ENCODE measurements at places on chromosomes 1 and 21.
A peak's percentile ranks its signal among the peaks of the same experiment; 100 is the strongest.

DNA sequence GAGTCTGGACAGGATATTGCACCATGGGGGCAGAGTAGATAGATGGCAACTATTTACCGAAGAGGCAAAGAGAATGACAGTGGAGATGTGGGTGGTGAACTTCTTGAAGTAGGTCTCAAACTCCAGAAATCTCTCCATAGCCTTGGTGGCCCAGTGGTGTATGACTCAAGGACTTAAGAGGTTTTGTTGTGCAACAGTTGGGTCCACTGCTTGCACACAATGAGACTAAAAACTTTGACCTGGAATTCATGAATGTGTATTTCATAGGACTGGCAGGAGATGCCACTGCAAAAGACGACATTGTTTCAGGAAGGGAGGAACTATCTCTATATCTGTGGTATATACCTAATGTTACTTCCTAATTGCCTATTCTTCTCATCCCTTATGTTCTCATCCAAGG is 75.9 kb downstream of the ZSCAN20 start:
- DNase-seq: no peak

GRCh38 chr1:194117582-194117981 is 931.2 kb upstream of the B3GALT2 start:
- no peak for DNase-seq

DNA sequence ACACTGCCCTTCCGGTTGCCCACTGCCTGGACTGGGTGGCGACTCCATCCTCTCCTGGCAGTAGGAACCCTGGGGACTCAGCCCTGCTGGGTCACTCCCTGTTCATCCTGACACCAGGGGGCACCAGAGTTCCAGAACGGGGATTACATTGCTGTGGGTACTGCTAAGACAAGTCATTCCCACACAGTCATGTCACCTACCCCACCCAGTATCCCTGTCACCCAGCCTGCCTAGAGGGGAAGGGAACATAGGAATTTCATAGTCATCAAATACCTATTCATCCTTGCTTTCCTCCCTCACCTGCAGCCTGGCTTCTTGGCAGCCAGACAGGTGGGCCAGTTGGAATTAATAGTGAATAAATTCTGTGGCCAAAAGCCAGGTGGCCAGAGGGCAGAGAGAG is 9.8 kb upstream of the SFN start:
- peak; percentile 66 for DNase-seq

DNA sequence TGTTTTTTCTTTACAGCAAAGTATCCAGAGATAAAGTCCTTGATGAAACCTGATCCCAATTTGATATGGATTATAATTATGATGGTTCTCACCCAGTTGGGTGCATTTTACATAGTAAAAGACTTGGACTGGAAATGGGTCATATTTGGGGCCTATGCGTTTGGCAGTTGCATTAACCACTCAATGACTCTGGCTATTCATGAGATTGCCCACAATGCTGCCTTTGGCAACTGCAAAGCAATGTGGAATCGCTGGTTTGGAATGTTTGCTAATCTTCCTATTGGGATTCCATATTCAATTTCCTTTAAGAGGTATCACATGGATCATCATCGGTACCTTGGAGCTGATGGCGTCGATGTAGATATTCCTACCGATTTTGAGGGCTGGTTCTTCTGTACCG is 6.5 kb downstream of the DEGS1 start:
- no peak for DNase-seq

DNA sequence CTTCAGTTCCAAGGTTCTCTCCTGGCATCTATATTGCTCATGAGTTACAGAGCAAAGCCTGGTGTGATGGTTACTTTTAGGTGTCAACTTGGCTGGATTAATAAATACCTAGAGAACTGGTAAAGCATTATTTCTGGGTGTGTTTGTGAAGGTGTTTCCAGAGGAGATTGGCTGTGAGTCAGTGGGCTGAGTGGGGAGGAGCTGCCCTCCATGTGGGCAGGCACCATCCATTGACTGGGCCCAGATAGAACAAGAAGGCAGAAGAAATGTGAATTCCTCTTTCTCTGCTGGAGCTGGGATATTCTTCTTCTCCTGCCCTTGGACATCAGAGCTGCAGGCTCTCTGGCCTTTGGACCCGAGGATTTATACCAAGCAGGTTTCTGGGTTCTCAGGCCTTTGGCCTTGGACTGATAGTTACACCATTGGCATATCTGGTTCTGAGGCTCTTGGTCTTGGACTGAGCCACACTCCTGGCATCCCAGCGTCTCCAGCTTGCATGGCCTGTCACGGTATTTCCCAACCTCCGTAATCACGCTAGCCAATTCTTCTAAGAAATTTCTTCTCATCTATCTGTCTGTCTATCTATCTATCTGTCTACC is 44.5 kb downstream of the B3GALT5 start:
- no peak for DNase-seq

- DNase-seq: no peak
Measured at GRCh38 chr1:234908571-234908970, 220.1 kb downstream of the TOMM20 start.

- no peak for DNase-seq
Measured at GRCh38 chr1:40363721-40364120, 9.8 kb upstream of the SMAP2 start.

DNA sequence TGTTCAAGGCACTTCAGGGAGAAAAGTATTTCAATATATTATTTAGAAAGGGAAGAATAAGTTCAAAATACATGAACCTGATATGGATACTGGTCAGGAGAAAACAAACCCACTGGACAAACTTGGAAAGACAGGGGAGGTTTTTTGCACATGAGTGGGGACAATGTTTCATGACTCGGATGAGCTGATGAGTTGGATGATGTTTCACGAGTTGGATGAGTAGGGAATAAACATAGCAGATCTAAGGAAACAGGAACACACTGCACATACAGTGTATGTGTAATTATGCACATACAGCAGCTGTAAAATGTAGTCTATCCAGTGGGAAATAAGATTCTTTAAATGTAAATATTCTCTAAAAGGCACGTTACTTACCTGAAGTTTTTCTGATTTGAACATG is 682.9 kb upstream of the ADAMTS5 start:
- DNase-seq: no peak

DNA sequence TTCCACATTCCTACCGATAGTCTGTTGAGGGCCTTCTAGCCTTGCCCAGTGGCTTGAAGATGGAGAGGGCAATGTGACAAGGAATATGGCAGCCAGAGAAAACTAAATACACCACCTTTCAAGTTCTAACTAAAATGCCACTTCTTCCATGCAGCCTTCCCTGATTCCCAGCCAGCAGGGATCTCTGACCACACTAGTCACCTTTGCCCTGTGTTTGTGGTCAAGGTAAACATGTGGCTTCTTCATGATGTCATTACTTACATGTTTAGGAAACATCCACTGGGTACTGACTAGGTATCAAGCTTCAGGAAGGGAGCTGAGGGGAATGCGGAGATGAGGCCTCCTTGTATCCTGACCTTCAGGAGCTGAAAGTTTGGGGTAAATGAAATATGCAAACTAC is 21.6 kb downstream of the IFNLR1 start:
- DNase-seq: no peak

DNA sequence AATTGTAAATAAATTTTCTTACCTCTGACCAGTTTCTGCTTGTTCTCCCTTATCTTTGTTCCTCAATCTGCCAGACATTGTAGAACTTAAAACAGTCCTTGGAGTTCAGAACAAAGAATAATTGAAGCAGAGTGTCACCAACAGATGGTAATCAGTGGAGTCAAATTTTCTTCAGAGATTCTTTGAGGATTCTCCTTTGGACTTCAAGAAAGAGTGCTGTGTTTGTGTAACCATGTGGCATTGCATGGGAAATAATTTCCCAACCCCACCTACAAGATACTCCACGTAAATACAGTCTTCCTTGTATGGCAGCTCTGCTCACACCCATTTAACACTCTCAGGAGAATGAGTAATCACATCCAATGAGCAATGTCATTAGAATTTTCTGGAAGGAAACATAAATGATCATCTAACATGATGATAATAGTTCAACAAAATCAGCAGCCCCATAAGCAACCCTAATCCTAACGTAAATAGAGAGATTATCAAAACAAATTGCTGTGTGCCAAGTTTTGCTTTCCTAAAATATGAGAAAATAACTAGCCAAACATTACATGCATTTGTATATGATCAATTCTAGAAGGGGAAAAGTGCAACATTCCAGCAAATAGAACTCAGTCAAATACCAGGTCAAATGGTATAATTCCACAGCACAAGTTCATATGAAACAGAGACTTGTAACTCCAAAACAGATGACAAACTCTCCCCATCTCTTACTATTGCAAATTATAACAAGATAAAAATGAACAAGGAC is 6.9 kb upstream of the DENND1B start:
- DNase-seq: no peak

GRCh38 chr1:228972576-228972975 is 237.3 kb downstream of the RHOU start:
- DNase-seq: no peak

GRCh38 chr1:225817611-225818061 is 7.7 kb downstream of the EPHX1 start:
- no peak for DNase-seq

GRCh38 chr1:27931759-27932158 is 3.0 kb upstream of the SMPDL3B start:
- DNase-seq: no peak

- DNase-seq: peak; percentile 48
Measured at GRCh38 chr1:233998891-233999290, 94.4 kb downstream of the SLC35F3 start.

- DNase-seq: peak; percentile 26
Measured at GRCh38 chr1:12616709-12617373, 1.2 kb downstream of the DHRS3 start.

GRCh38 chr1:226195144-226195543 is 8.6 kb upstream of the ACBD3 start:
- DNase-seq: no peak

GRCh38 chr1:37515185-37516034 is 844 bp upstream of the MEAF6 start:
- DNase-seq: no peak

- no peak for DNase-seq
Measured at GRCh38 chr1:157113106-157113505, 13.5 kb upstream of the ETV3L start.

- DNase-seq: no peak
Measured at GRCh38 chr1:239247285-239247684, 139.1 kb upstream of the CHRM3 start.

DNA sequence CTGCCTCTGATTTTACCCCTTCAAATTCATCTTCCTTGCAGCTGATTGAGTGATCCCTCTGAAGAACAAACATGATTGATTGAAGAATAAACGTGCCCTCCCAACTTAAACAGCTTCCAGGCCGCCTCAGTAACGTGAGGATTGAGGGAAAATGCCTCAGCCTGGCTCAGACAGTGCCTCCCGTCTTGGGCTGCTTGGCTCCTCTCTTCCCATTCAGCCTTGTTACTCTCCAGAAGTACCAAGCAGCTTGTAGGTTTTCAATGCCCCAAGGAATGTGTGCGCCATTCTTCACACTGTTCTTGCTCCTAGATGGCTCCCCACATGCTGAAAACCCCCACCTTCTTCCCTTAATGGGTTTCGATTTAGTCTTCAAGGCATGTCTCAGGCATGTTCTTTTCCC is 51.8 kb downstream of the ST6GALNAC5 start:
- no peak for DNase-seq

- no peak for DNase-seq
Measured at GRCh38 chr1:225911191-225912130, 12.6 kb downstream of the PYCR2 start.

GRCh38 chr1:235511470-235512240 is 7.4 kb upstream of the B3GALNT2 start:
- DNase-seq: no peak

GRCh38 chr1:196425513-196425912 is 182.7 kb downstream of the KCNT2 start:
- DNase-seq: no peak

DNA sequence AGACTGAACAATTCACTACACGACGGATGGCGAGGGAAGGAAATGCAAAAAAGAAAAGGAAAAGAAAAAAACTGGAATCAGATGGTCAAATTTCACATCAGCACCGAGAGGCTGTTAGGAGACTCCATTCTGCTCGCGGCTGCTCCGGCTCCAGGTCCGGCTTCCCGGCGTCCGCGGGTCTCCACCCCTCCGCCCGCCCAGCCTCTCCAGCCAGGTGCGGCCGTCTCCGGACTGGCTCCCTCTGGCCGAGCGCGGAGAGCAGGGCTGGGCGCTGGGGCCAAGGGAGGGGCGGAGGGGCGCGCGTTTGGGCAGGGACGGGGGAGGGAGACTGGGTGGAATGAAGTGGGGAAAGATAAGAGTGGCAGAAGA is 332 bp downstream of the KCNJ6 start:
- no peak for DNase-seq

DNA sequence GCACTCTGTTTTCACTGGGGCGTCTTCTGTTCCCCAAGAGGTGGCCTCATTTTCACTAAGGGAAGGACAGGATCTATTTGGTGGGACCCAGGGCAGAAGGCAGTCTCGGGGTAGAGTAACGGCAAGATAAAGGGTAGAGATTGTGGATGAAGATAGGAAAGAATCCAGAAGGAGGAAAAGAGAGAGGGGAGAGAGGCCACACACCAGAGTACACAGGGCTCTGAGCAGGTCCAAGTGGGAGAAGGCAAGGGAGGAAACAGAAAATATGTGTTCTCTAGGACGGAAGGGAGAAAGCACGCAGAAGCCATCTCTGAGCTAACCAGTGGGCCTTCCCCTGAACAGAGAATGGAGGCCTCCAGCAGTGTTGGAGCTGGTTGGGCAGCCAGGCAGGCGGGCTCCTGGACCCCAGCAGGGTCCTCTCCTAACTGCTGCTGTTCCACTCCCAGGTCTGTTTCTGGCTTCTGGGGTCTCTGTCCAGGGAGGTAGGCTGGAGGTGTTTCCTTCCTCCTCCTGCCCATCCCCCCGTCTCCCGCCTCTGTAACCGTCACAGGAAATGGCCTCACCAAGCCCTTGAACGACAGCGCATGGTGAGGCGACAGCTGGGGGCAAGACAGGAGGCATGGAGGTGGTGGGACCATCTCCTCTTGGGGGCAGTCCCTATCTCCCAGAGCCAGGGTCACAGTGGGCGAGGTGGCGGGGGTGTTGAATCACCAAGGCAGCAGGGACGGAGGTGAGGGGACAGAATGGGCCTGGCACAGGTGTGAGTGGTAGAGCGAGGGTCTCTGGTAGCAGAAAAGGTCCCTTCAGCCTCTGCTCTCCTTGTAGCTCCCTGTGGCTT is 649 bp downstream of the PTPN7 start:
- DNase-seq: no peak

DNA sequence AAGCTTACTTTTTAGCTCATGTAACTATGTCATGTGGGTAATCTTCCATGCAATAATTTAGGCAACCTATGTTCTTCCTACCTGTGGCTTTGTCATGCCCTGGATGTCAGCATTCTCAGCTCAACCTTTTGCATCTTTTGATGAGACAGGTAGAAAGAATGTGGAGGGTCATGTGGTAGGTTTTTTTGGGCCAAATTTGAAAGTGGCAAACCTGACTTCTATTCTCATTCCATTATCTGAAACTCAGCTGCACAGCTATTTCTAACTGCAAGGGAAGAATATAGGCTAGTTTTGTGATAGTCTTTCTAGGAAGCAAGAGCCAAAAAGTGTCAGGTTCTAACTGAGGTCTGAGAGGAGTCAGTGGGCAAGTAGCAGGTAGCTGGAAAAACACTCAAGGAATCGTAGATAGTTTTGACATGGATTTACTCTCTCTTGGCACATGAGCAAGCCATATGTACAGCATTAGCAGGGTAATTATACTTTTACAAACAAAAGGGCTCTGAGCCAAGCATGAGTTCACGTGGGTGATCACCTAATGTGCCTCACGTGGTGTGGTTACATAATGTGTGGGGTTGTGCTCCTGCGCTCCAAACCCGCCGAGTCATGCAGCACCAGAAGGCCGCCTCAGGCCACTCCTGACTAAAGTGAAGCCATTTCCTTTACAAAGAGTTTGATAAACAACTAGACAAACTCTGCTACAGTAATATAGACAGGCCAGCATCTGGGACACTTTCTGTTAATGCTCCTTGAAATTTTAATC is 1013.8 kb downstream of the PLA2G4A start:
- DNase-seq: peak; percentile 11
